Right ventricle myocardium inferior (tissue), 1 donor: ENCODE measurements at places on chromosomes 7 and 10. TPM values are rescaled to one million over a fixed set of nuclear protein-coding genes. Genes with fewer than 3 reads are reported as not detected.

GRCh38 chr10:48740988-48741387 is 56.3 kb downstream of the WDFY4 start:
- no peak for DNase-seq

GRCh38 chr7:94559972-94560371 is 50.4 kb downstream of the CASD1 start:
- no peak for DNase-seq

- no peak for DNase-seq
These were observed 357.2 kb downstream of the LRMDA start for GRCh38 chr10:75788394-75789205.

Gene RPEL1
- total RNA-seq: not detected

GRCh38 chr10:77552252-77552651 is 85.4 kb downstream of the KCNMA1 start:
- DNase-seq: no peak

- DNase-seq: no peak
These were observed 884.9 kb upstream of the ZNF722 start for GRCh38 chr7:63113713-63114285.

DNA sequence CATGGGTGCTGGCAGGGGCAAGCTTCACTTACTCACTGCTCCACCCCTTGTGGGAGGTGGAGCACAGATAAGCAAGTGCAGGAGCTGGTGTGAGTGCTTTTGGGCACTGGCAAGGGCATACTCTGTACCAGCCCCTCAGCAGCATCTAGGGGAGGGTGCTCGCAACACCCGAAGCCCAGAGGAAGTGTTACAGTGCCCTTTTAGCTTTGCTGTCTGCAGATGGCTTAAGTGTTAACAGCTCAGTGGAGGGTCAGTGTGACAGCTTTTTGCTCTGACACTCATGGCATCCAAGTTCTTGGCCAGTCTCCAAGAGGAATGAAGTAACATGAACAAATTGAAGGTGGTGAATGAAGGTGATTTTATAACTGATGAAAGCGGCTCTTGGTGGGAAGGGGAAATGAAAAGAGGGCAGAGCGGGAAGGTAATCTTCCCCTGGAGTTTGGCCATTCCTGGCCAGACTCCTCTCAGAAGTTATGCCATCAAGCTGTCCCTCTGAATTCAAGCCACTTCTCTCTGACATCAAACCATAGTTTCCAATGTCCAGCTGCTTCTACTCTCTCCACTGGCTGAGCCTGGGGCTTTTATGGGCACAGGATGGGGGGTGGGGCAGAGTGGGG is 862.5 kb downstream of the KCNMA1 start:
- DNase-seq: peak; percentile 69

Gene HOXA13
- not detected for total RNA-seq

- DNase-seq: no peak
These were observed 18.5 kb upstream of the TSPAN13 start for GRCh38 chr7:16735020-16735419.

Gene LRRC18
- total RNA-seq: not detected

DNA sequence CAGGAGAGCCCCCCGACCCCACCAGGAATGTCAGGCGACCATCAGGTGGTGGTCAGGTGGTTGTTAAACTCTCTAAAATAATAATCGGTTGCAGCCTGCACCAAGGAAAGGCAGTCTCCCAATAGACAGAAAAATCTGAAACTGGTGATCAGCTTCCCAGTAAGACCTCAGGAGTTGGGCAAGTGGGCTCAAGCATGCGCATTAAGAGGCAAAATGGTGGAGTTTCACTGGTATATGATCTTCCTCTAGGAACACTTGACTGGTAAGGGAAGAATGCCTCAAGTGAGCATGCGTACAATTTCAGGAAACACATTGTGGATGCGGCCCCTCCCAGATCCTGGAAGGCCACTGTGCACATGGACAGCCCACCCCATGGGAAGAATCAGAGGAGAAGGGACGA is 619.9 kb downstream of the TYW1 start:
- no peak for DNase-seq

- DNase-seq: no peak
These were observed 519 bp upstream of the RPP38 start for GRCh38 chr10:15096661-15097010.

Gene SGPL1
- 13.1 TPM for total RNA-seq

Gene KIAA1217
- total RNA-seq: 45.0 TPM

Gene LRGUK
- 0.22 TPM for total RNA-seq

Gene TUBAL3
- total RNA-seq: not detected

GRCh38 chr7:99848420-99849216 is 20.8 kb downstream of the CYP3A43 start:
- DNase-seq: no peak

DNA sequence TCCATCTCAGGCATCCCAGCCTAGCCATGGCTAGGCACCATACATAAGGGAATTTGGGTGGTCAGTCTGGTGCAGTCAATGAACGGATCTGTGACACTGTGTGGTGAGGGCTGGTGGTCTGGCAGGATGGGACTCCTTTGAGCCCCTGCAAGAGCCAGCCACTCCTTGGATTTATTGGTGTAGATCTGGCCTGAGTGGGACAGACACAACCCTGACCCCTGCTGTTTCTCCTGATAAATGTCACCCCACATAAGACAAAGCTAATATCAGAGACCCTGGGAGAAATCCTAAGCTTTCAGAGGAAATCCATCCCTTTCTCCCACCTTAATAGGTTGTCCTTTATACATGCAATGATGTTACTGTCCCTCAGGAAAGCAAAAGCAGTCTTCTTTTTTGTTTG is 2.3 kb downstream of the FBXO24 start:
- DNase-seq: peak; percentile 1

DNA sequence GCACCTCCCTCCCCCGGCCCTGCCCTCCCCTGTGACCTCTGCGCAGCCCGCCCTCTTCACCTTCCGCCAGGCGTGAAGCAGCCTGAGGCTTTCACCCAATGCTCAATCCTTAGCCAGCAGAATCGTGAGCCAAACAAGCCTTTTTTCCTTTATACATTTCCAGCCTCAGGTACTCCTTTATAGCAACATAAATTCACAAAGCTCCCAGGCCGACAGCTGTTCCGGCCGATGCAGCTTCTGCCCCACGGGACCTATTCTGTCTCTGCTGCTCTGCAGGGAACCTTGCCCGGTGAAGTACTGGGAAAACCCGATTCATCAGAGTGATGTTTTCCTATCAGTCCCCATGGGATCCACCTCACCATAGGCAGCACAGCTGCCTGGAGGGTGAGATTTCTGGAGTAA is 87.4 kb downstream of the CHST15 start:
- no peak for DNase-seq

Gene FBXL15
- 8.4 TPM for total RNA-seq

DNA sequence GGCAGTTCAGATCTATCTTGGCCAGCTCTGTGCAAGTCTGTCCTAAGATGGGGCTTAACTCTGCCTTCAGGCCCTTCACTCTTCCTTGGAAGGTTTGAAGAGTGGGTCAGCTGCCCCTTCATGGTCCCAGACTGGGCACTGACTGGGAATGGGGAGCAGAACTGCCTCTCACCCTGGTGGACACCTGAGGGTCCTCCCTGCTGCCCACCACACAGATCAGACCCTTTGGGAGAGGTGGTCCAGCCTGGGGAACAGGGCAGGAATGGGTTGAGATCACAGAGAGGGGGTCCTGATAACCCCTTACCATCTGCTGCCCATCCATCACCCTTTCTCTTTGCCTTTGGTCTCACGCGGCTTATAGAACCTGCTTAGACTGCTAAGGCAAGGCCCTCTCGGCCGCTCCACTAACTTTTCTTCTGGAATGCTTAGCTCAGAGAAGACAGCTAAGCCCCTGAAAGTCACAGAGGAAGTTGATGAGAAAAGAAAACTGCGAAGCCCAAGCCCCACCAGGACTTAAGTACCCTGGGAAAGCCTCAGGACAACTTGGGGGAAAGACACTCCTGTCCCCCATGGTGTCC is 402 bp upstream of the CDHR1 start:
- no peak for DNase-seq

GRCh38 chr7:139203992-139204391 is 27.0 kb upstream of the UBN2 start:
- DNase-seq: no peak

DNA sequence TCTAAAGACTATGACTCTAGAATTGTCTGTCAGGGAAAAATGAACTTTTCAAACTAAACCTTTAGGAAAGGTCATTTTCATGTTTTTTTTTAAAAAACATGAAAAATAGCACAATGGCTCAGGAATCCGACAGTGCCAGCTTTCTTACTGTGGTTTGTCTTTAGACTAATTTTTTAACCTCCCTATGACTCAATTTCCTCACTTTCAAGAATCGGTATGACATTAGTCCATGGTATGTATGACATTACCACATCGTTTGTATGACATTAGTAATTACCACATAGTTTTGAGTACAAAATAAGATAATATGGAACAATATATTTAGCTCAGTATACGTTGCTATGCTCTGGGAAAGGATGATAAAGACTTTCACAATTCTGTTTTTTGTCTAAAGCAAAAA is 383.2 kb downstream of the PTPRN2 start:
- no peak for DNase-seq

GRCh38 chr7:105512415-105512814 is 9.7 kb downstream of the PUS7 start:
- DNase-seq: no peak

Gene CLDN3
- not detected for total RNA-seq

DNA sequence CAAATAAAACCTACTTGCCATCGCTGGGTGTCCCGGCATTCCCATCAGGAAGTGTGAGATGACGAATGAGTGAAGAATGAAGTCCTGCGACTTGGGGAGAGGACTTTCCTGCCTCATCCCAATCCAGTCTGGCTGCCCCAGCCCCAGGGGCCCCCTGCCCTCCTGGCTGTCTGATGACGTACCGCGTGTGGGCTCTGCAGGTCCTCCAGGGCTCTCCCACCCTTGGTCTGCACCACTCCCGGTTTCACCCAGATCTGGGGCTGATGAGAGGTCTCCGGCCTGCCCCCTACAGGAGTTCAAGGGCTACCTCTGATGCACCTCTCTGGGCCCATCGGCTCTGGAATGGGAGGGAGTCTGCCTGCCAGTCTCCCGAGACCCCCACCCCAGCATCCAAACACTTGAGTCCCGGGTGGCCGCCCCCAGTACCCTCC is 9.8 kb downstream of the ATP6V1F start:
- DNase-seq: no peak

DNA sequence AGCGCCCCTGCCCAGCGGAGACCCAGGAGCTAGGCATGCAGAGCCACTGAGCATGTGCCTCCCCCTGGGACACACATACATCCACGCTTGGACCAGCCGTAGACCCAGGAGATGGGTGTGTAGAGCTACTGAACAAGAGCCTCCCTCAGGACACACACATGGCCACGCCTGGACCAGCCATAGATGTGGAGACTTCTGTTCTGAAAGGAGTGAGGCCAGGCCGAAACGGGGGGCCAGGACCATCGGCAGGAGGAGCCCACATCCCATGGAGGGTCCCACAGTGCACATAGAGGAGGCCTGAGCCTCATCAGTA is 340.4 kb downstream of the TCERG1L start:
- no peak for DNase-seq
